ENCODE measurements at places on chromosomes 11 and 22.
A peak's percentile ranks its signal among the peaks of the same experiment; 100 is the strongest.

GRCh38 chr11:2768471-2769408, 68.9 kb upstream of the KCNQ1OT1 start:
- DNase-seq: no peak

GRCh38 chr11:28887681-28888080, 779.5 kb downstream of the METTL15 start:
- no peak for DNase-seq

GRCh38 chr11:20501971-20502370, 97.4 kb upstream of the SLC6A5 start:
- DNase-seq: no peak

DNA sequence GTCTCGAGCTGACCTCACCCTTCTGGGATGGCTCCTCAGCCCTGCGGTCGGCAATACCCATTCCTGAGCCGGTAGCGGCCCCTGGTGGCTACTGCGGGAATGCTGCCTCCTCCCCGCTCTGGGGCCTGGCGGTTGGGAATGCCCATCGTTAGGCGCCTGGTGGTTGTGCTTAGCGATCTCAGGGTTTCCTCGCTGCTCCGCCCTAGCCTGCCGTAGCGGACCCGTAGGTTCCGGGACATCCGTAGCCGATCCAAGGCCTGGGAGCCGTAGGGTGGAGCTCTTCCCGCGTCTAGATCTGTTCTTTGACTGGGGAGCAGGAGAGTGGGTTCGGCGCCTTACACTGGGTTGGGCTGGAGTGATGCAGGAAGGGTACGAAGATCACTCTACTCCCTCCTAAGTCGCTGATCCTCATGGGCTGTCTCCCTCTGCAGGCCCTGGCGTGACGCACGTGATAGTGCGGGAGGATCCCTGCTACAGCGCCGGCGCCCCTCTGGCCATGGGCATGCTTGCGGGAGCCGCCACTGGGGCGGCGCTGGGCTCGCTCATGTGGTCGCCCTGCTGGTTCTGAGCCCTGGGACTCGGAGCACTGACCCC, 14.8 kb downstream of the PLEKHB1 start:
- DNase-seq: peak; percentile 78

DNA sequence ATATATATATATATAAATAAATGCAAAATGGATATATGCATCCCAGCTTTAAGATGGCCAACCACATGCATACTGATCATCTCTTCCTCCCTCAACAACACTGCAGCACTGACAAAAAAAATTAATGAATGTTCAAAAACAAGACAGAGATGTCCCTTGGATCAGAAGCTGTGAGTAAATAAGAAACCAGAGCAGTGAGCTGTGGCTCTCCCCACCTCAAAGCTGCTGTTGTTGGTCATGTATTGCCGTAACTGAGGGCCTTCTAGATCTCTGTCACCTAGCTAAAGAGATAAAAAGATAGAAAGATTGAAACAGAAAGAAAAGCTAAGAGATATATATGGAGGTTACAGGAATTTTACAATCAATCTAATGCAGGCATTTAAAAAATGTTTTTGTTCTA, 15.5 kb upstream of the TMEM135 start:
- no peak for DNase-seq

- no peak for DNase-seq
These were observed 216.5 kb upstream of the CADM1 start for GRCh38 chr11:115720602-115721245.

DNA sequence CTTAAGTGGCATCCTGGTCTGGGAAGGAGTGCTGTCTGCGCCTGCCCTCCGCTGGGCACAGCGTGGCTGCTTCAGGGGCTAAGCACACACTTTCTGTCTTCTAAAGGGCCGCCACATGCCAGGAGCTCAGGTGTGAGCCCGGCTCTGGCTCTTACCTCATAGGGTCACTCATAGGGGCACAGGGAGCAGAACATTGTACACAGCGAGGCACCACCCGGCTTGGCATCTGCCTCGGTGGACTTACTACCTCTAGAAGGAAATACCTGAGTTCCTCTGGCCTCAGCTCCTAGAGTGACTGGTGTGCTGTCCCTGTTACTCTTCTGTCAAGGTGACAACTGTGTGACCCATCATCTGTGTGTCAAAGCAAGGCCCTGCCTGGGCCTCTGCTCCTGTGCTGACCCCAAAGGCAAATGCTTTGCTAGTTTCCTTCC, 13.4 kb downstream of the NEAT1 start:
- DNase-seq: no peak

- no peak for DNase-seq
These were observed 11.3 kb upstream of the TCF20 start for GRCh38 chr22:42281706-42282251.

DNA sequence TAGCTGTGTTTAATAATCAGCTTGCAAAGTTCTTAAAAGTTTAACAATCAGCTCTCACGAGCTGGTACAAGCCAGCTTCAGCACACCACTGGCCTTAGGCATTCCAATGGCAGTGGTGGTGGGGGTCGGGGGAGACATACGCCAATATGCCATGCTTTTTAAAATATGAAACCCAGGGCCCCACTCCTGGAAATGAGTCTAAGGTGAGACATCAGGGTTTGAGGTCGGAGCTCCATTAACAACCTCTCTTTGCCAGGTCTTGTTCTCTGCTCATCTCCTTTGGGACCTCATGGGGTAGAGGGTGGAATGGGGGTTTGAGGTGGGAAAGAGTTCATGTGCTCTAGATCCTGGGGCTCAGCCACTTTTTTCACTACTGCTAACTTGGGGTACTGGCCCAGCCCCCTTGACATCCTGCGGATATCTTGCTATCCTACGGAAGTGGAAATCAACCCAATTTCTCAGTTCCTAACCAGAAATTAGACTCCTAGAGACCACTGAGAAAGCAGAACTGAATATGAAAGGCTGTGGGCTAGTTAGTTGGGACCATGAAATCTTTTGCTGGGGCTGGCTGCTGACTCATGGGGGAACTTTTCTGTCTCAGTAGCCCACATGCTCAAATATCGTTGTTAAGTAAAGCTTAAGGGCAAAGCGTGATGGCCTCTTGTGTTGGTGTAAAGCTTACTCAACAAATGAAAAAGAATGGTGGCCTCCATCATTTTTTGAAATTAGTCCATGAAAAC, 90.1 kb downstream of the PDHX start:
- peak; percentile 72 for DNase-seq

DNA sequence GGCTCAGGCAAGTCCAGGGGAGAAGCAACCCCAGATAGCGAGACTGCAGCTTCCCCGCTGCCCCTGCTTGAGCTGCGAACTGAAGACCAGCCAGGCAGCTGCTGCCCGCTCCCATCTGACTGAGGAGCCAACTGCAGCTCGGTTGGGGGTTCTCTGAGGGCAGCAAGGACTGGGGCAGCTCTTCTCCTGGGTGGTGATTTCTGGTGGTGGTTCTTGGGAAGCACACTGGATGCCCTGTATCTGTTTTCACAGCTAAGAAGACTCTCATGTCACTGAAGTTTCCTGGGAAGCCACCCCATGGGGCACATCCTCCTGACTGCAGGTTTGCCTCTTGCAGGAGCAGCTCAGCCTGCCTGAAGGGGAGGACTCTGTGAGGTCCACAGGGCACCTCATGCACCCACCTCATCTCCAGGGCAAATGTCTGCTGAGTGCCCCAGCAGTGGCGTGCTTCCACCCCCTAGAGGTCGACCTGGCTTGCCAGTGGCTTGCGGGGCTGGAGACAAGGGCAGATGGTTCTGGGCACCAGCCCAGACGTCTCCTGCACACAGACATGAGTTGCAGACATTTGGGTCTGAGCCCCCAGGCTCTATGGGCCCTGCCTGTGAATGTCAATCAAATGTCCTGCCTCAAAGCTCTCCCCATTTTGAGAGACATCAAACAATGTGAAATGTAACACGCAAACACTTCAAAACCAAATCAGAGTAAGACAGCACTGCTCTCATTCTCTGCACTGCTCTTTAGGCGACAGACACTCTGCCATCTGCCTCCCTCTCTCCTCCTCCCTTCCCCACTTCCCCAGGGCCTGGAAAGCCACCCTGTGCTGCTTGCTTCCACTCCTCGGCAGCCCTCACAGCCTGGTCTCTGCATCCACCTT, 800.9 kb downstream of the BRD1 start:
- no peak for DNase-seq

DNA sequence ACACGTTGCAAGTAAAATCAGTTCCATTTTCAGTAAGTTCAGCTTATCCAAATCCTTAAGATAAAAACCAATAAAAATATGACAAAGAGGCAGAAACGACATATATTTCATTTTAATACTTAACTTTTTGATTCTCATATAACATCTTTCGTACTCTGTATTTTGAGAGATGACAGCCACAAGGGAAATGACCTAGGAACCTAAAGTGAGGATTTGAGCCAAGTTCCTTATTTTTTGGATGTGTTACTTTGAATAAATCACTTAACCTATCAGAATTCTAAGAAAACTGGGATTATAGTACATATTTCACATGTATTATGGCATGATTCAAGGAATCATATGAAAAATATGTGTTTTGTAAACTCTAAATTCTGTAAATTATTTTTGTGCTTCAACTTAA, 143.6 kb upstream of the TRPC6 start:
- no peak for DNase-seq

DNA sequence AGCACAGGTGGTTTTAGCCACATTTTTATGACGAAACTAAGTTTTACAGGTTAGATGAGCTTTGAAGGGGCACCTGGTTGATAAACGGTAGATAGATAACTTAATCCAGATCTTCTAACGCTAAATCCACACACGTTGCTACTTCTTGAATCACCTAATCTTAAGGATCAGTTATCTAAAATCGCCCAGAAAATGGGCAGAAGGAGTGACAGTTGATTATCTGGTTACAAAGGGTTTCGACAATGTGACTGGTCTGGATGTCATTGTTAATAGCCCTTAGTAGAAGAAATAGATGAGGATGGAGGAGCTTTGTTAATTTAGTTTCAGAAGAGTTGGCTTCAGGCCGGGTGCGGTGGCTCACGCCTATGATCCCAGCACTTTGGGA, 43.7 kb downstream of the SCGB1A1 start:
- DNase-seq: no peak
